ENCODE measurements at places on chromosomes 3 and 15. TPM values are rescaled to one million over a fixed set of nuclear protein-coding genes. Genes with fewer than 3 reads are reported as not detected.

DNA sequence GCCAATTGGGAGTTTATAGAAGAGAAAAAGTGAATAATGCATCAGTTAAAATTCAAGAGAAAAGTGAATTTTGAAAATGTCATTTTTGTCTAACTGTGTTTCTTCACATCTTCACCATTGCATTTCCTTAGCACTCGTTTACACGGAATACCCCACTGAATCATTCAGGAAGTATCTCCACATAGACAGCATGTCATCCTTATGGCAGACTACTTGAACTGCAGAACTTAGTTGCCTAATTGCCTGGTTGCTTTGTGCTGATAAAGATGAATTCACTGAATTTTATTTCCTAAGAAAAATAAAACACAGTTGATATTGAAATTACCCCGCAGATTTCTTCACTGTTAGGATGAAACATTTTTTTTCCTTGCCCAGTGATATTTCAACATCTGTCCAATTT lies 627.1 kb downstream of the ROBO1 start:
- DNase-seq = no peak
- H3K27ac ChIP-seq = no peak overlapping the region
- no peaks in the 10 kb centered on the region for H3K4me1 ChIP-seq
- no peaks in the 10 kb centered on the region for H3K27me3 ChIP-seq
- H3K4me3 ChIP-seq = no peak overlapping the region
- no peaks in the 10 kb centered on the region for H3K36me3 ChIP-seq

- peaks cover 23% of the 10 kb centered on the region for H3K4me1 ChIP-seq
- peak overlapping the region; percentile 86 for H3K4me3 ChIP-seq
- H3K27ac ChIP-seq = peak overlapping the region; percentile 80
- no peak for DNase-seq
- peaks cover under 1% of the 10 kb centered on the region for H3K27me3 ChIP-seq
Measured at GRCh38 chr3:10320320-10320677, 613 bp downstream of the SEC13 start.

DNA sequence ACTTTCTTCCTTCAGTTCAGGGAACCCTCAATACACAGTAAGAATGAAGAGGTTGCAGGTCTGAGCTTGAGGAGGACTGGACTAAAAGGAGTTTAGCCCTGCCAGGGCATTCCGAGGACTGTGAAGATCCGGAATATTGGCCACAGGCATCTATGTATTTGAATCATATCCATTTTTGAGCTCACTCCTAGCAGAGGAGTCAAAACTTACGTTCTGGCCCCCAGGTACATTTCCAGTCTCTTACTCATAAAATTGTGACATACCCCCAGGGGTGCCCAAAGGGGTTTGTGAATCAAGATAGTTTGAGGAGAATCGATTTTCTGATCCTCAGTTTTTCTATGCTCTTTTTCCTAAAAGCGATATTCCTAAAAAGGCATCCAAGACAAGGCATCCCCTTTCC lies 27.6 kb upstream of the SRP14 start:
- H3K4me3 ChIP-seq = no peak overlapping the region
- DNase-seq = no peak
- H3K4me1 ChIP-seq = peaks cover 9% of the 10 kb centered on the region
- H3K36me3 ChIP-seq = peaks cover 3% of the 10 kb centered on the region
- H3K27ac ChIP-seq = no peak overlapping the region
- no peaks in the 10 kb centered on the region for H3K27me3 ChIP-seq

DNA sequence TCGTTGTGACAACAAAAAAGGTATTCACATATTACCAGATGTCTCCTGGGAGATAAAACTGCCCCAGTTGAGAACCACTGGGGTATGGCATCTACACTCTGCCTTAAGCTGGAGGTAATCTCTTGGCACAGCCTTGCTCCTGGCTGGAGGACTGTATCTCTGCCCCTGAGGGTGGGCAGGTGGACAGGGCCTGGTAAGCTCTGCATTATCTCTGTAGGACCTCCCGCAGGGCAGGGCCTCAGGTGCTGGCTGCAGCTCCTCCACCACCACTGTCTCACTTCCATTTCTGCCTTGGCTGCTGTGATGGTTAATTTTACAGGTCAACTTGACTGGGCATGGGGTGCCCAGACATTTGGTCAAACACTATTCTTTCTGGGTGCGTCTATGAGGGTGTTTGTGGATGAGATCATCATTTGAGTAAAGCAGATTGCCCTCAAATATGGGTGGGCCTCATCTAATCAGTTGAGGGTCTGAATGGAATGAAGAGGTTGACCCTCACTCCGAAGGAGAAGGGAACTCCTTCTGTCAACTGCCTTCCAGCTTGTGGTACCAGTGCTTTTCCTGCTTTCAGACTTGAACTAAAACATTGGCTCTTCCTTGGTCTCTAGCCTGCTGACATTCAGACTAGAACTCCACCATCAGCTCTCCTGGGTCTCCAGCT lies 9.8 kb upstream of the RHCG start:
- H3K27ac ChIP-seq = no peak overlapping the region
- H3K4me1 ChIP-seq = no peaks in the 10 kb centered on the region
- no peak overlapping the region for H3K4me3 ChIP-seq

GRCh38 chr3:177811835-177812234 lies 614.6 kb upstream of the TBL1XR1 start:
- no peak overlapping the region for H3K4me3 ChIP-seq
- DNase-seq = no peak
- H3K36me3 ChIP-seq = no peaks in the 10 kb centered on the region
- H3K4me1 ChIP-seq = no peaks in the 10 kb centered on the region

DNA sequence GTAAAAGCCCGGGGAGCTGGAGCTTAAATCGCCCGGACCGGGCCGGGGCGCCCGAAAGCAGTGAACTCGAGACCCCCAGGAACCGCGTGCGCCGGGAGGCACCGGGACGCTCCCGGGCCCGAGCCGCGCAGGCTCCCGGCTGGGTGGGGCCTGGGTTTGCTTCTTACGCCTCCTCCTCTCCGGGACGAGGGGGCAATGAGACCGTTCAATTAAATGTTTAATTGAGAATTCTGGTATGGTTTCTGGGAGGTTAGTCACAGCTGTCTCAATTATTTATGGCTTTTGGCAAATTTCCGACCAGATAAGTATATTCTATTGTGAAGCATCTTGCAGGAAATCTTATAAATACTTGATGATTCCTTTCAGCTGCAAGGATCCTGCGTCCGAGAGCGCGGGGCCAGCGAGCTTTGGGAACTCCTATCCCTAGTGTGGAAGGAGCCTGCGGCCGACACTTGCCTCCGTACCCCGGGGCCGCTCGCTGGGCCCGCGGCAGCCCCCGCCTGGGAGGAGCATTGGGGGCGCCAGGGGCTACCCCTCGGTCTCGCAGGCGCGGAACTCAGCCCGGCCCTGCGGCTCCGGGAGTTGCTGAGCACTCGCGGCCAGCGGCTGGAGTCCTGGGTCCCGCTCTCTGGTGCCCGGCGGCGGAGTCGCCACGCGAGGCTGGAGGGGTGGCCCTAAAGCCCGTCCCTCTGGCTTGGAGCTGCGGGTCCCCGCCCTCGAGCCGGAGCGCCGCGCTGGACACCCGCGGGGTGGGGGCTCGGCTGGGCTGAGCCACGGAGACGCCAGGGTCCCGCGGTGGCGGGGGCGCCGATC lies 10.3 kb downstream of the ISL2 start:
- peaks cover 4% of the 10 kb centered on the region for H3K36me3 ChIP-seq
- H3K4me3 ChIP-seq = peak overlapping the region; percentile 47
- peaks cover 59% of the 10 kb centered on the region for H3K27me3 ChIP-seq
- peaks cover 12% of the 10 kb centered on the region for H3K4me1 ChIP-seq

- no peaks in the 10 kb centered on the region for H3K4me1 ChIP-seq
- H3K36me3 ChIP-seq = no peaks in the 10 kb centered on the region
- no peak overlapping the region for H3K4me3 ChIP-seq
- H3K27me3 ChIP-seq = no peaks in the 10 kb centered on the region
- no peak overlapping the region for H3K27ac ChIP-seq
Measured at GRCh38 chr3:54008744-54009143, 113.6 kb upstream of the CACNA2D3 start.

DNA sequence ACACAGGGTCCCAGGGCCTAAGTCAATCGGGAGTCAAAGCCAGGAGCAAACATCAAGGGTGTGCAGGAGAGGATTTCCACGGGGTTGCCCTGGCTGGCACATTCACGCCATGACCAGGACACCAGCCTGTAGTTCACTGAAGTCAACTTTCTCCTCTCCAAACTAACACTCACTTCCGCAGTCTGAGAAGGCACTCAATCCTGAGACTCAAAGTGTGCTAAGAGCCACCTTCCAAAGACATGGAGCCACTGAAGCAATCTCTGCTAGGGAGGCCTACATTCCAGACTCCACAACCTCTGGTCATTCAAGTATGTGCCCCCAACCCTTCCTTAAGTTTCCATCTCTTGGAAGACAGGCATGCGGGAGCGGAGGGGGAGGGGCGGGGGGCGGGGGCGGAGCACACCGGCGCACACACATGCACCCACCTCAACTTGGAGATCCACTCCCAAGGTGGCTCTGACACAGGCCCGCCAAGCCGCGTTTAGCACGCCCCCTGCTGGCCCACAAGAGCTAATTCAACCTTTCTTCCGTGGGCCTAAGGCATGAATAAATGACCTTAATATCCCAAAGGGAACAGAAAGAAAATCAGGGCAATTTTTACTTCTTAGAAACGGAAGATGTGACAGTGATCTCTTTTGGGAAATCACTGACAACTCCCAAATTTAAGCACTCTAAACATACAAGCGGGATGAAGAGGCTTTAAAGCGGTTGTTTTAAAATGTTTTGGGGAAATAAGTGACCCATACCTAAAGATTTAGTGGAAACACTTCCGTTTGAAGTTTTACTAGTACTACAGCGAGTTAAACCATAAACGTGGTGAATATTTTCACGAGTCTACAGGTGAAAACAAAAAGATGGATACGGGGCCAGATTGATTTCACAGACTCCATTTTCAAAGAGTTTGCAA lies 162.5 kb upstream of the CHRNA7 start:
- H3K27me3 ChIP-seq = peaks cover 8% of the 10 kb centered on the region
- peak; percentile 25 for DNase-seq
- H3K36me3 ChIP-seq = no peaks in the 10 kb centered on the region
- H3K4me3 ChIP-seq = no peak overlapping the region

DNA sequence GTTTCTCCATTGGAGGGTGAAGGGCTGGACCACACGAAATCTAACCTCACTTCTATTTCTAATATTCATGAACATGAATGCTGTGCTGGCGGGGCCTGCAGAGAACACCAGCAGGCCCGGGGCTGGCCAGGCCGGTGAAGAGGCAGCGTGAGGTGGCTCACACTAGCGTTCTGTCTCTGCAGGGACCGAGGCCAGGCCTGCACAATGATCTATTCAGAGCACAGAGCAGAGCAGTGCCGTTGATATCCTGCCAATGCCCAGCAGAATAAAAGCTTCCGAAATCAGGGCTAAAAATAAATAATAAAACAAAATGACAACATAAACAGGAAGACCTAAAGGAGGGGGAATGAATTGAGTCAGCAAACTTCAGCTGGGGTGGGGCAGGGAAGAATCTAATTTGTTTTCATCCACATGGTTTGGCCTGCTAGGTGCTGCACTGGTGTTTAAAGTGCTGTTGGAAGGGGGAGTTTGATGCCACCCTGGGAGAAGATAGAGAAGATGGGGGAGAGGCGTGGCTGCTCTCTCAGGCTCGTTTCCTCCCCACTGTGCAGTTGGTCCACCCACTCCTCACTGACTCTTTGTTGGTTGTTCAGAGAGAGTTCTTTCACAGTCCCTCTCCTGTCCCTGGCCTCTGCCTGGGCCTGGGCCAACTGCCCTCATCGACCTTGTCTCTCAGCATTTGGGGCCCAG lies 837.1 kb downstream of the AGBL1 start:
- peaks cover 2% of the 10 kb centered on the region for H3K27me3 ChIP-seq
- H3K36me3 ChIP-seq = no peaks in the 10 kb centered on the region
- no peak overlapping the region for H3K4me3 ChIP-seq

DNA sequence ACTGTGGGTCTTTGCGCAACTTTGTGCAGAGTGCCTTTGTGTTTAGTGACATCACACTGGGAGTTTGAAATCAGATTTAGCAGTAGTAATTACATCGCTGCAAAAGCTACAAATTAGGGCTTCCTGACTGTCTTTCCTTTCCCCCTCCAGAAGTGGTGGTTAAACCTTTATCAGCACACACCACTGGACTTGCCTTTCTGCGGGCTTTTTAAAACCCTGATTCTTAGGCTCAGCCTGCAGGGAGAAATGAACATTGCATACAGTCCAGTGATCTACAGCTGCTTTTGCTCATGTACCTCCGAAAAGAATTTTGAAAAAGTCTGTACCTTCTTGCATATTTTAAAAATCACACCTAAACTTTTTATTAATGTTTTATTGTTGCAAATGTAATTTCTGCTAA lies 219.7 kb upstream of the NAALADL2 start:
- no peak overlapping the region for H3K27ac ChIP-seq
- H3K4me1 ChIP-seq = no peaks in the 10 kb centered on the region
- DNase-seq = no peak
- H3K4me3 ChIP-seq = no peak overlapping the region
- H3K36me3 ChIP-seq = no peaks in the 10 kb centered on the region

DNA sequence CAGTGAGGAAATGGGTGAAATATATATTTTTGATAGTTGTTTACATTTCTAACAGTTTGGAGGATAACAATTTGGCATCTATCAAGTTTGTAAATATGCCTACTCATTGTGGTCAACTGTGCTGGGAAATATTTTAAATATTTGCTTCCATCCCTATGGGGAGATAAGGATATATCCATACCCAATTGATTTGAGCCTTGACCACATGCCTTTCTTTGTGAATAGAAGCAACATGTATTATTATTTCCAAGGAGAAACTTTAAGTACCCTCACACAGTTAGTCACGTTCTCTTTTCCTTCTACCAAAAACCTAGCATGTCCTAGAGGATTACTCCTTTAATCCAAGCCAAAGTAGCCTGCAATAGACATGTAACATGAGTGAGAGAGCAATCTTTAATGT lies 245.4 kb upstream of the CBLB start:
- H3K36me3 ChIP-seq = no peaks in the 10 kb centered on the region
- no peak overlapping the region for H3K27ac ChIP-seq
- no peak overlapping the region for H3K4me3 ChIP-seq
- DNase-seq = no peak

DNA sequence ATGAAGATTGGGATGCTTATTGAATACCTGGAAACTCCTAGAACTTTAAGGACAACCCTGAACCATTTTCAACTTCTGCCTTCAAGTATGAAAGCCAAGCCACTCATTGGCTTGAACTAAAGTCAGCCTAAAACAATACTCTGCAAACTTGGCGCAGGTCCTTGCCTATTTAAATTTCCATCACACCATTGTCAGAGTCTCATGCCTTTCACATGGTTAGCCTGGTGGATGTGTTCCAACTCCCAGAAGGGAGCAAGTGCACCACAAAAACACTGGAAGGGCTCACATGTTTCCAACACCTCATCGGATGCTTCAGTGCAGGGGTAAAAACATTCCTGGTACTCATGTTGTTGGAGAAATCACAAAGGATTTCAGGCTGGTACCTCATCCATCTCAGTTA lies 511.6 kb upstream of the MDFIC2 start:
- no peak for DNase-seq
- H3K4me1 ChIP-seq = no peaks in the 10 kb centered on the region
- H3K36me3 ChIP-seq = no peaks in the 10 kb centered on the region
- no peak overlapping the region for H3K27ac ChIP-seq
- H3K27me3 ChIP-seq = no peaks in the 10 kb centered on the region

SACM1L gene
- polyA plus RNA-seq = 73.3 TPM

CCR2 gene
- 1.3 TPM for polyA plus RNA-seq

FEZF2 gene
- polyA plus RNA-seq = not detected

IL17RD gene
- polyA plus RNA-seq = 5.0 TPM

AGBL1 gene
- 0.04 TPM for polyA plus RNA-seq

NFKBIZ gene
- 299 TPM for polyA plus RNA-seq

DTWD1 gene
- 23.2 TPM for polyA plus RNA-seq

SLC27A2 gene
- polyA plus RNA-seq = 29.6 TPM

TRA2B gene
- polyA plus RNA-seq = 162 TPM
